ENCODE measurements at places on chromosomes 2 and 18. TPM values are rescaled to one million over a fixed set of nuclear protein-coding genes. Genes with fewer than 3 reads are reported as not detected.
A peak's percentile ranks its signal among the peaks of the same experiment; 100 is the strongest.

Gene HAAO
- total RNA-seq = 25.3 TPM

Gene RSAD2
- total RNA-seq = 11.8 TPM

Gene CUL3
- 47.4 TPM for total RNA-seq

Gene SPATA3
- not detected for total RNA-seq

Gene SGO2
- 0.54 TPM for total RNA-seq

GRCh38 chr2:150767991-150768746 is 280.7 kb upstream of the RND3 start:
- DNase-seq = no peak
- H3K4me3 ChIP-seq = no peak overlapping the region
- H3K36me3 ChIP-seq = no peaks in the 10 kb centered on the region
- H3K4me1 ChIP-seq = no peaks in the 10 kb centered on the region
- H3K27ac ChIP-seq = no peak overlapping the region
- no peaks in the 10 kb centered on the region for H3K27me3 ChIP-seq

DNA sequence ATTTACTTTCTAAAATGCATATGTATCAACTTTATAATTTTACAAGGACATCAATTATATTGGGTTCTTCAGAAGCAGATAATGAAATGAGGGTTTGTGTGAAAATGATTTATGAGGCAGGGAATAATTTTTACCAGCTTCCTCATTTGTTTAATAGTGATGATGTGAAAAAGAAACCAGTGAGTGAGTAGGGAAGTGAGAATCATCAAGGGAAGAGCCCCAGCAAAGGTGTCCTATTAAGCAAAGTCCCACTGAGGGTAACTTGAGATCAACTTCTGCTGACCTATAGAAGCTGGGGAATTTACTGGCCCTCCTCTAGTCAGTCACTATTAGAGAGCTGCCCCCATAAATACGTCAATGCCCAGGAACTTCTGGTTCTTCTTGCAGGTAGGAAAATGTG is 266.8 kb upstream of the LYPD1 start:
- H3K4me3 ChIP-seq = no peak overlapping the region
- no peak for DNase-seq
- no peaks in the 10 kb centered on the region for H3K27me3 ChIP-seq
- H3K27ac ChIP-seq = no peak overlapping the region
- no peaks in the 10 kb centered on the region for H3K36me3 ChIP-seq
- no peaks in the 10 kb centered on the region for H3K4me1 ChIP-seq

GRCh38 chr18:75782826-75783225 is 355.3 kb upstream of the SMIM21 start:
- H3K27ac ChIP-seq = no peak overlapping the region
- H3K4me1 ChIP-seq = no peaks in the 10 kb centered on the region
- no peak for DNase-seq
- peaks cover 4% of the 10 kb centered on the region for H3K27me3 ChIP-seq

DNA sequence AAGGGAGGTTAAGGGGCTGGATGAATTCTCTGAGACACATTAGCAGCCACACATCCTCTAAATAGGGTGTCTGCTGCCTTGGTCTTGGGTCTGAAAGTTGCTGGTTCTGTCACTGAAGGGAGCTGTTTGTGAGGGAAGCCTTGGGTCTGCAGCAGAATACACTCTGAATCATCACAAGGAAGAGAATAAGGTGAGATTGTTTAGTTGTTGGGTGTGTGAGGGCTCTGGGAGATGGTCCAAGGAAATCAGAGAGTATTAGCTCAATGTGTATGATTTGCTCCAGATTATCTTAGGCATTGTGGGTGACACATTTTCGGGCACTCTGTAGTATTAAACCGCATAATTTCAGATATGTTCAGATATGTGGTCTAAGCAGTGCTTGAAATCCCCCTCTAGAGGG is 548.5 kb downstream of the SLC4A3 start:
- no peaks in the 10 kb centered on the region for H3K4me1 ChIP-seq
- no peak for DNase-seq
- no peak overlapping the region for H3K4me3 ChIP-seq
- no peaks in the 10 kb centered on the region for H3K36me3 ChIP-seq

GRCh38 chr2:207256476-207257207 is 90.9 kb upstream of the KLF7 start:
- peaks cover 46% of the 10 kb centered on the region for H3K4me1 ChIP-seq
- H3K27me3 ChIP-seq = no peaks in the 10 kb centered on the region
- no peaks in the 10 kb centered on the region for H3K36me3 ChIP-seq
- no peak for DNase-seq
- no peak overlapping the region for H3K4me3 ChIP-seq

- H3K36me3 ChIP-seq = no peaks in the 10 kb centered on the region
- H3K4me3 ChIP-seq = no peak overlapping the region
- no peak overlapping the region for H3K27ac ChIP-seq
- no peaks in the 10 kb centered on the region for H3K27me3 ChIP-seq
- DNase-seq = no peak
Measured at GRCh38 chr2:34979148-34979547, 1376.4 kb upstream of the CRIM1 start.

- H3K36me3 ChIP-seq = no peaks in the 10 kb centered on the region
- no peaks in the 10 kb centered on the region for H3K27me3 ChIP-seq
- no peak for DNase-seq
Measured at GRCh38 chr2:126761256-126761980, 105.5 kb downstream of the GYPC start.

- H3K27ac ChIP-seq = peak overlapping the region; percentile 73
- DNase-seq = no peak
- H3K4me3 ChIP-seq = peak overlapping the region; percentile 71
- peaks cover 11% of the 10 kb centered on the region for H3K4me1 ChIP-seq
- no peaks in the 10 kb centered on the region for H3K27me3 ChIP-seq
- H3K36me3 ChIP-seq = no peaks in the 10 kb centered on the region
Measured at GRCh38 chr18:76491776-76492668, 3.0 kb downstream of the ZNF516 start.

GRCh38 chr2:8535469-8535795 is 146.4 kb upstream of the ID2 start:
- no peak for DNase-seq
- H3K27me3 ChIP-seq = no peaks in the 10 kb centered on the region
- H3K36me3 ChIP-seq = no peaks in the 10 kb centered on the region

- no peak overlapping the region for H3K4me3 ChIP-seq
- no peaks in the 10 kb centered on the region for H3K27me3 ChIP-seq
- no peak for DNase-seq
- H3K27ac ChIP-seq = no peak overlapping the region
- no peaks in the 10 kb centered on the region for H3K36me3 ChIP-seq
- H3K4me1 ChIP-seq = peaks cover 24% of the 10 kb centered on the region
Measured at GRCh38 chr18:70047931-70048603, 100.4 kb upstream of the CD226 start.

GRCh38 chr2:10414591-10414990 is 33.5 kb downstream of the ODC1 start:
- no peak overlapping the region for H3K4me3 ChIP-seq
- H3K36me3 ChIP-seq = no peaks in the 10 kb centered on the region
- H3K4me1 ChIP-seq = peaks cover 19% of the 10 kb centered on the region
- DNase-seq = no peak
- H3K27ac ChIP-seq = no peak overlapping the region

DNA sequence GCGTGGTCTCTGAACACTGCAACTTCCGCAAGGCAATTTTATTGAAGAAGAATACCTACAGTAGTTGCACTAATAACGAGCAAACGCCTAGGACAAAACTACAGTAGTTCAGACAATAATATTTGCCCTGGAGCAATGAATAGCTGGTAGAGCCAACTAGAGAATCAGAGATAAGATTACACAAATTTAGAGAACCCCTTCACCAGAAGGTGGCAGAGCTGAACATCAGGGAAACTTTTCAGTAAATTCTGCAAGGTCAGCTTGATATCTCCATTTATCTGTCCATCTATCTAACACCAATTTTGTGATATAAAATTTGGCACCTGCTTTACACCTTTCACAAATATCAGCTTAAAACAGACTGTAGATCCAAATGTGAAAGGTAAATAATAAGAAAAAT is 43.8 kb downstream of the CDH19 start:
- H3K4me1 ChIP-seq = no peaks in the 10 kb centered on the region
- H3K36me3 ChIP-seq = no peaks in the 10 kb centered on the region
- no peak overlapping the region for H3K27ac ChIP-seq
- H3K27me3 ChIP-seq = no peaks in the 10 kb centered on the region
- no peak overlapping the region for H3K4me3 ChIP-seq

DNA sequence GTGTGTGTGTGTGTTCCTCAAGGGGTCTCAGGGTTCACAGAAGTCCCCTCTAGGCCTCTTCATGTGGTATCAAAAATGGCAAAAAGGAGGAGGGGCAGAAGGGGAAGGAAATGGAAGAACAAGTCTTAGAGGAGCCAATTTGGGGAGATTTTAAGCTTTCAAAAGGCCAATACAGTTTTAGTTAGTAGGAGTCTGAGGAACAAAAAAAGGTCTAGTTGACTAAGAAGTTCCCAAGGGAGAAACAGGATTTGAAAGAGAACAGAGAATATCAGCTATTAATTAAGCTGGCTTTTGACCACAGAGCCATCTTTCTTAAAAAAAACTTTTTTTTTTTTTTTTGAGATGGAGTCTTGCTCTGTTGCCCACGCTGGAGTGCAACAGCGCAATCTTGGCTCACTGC is 7.1 kb downstream of the RNF125 start:
- no peak overlapping the region for H3K27ac ChIP-seq
- DNase-seq = no peak
- H3K4me1 ChIP-seq = no peaks in the 10 kb centered on the region
- H3K36me3 ChIP-seq = no peaks in the 10 kb centered on the region
- H3K4me3 ChIP-seq = no peak overlapping the region

DNA sequence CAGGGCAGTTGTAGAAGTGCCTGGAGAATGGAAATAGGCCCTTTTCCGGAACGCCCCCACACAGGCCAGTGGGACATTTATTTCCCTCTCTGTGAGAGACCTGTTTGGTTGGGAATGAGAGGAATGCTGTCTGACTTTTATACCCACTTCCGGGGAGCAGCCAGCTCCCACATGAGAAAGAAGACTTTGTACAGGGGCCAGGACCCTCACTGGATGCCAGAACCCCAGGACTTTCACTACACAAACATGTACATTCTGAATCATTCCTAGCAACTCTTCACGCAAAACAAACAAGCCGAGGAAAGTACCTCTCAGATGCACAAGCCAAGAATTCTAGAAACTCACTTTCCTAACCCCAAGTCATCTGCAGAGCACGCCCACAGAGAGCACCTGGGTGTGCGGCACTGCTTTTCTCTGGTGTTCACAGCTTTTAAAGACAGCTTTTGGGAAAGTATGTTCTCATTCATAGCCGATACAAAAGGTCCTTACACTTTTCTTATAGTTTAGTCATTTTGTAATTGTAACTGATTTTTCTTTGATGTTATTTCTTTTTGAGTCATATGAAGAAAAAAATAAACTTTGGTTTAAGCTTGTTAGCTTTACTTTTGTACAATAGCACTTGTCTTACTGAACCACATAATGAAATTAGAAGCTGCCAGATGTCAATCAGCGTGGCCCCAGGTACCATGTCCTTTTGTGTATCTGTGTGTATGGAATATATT is 856.1 kb upstream of the ID2 start:
- no peak for DNase-seq
- no peak overlapping the region for H3K4me3 ChIP-seq
- H3K4me1 ChIP-seq = no peaks in the 10 kb centered on the region
- no peak overlapping the region for H3K27ac ChIP-seq
- no peaks in the 10 kb centered on the region for H3K36me3 ChIP-seq

DNA sequence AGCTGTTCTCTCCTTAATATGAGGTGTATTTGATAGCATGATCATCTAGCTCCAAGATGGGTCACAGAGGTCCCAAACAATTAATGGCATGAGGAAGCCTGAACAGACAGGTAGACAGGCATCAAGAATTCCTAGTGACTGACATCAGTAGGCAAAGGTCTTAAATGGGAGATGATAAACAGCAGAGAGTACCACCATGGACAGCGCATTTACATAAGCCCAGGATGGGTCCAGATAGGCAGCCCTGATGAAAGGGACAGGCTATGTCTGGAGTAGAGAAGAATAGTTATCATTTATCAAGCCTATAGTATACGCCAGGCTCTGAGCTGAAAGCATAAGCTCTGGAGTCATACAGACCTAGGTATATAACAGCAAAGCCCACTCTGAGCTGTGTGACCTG is 434.7 kb upstream of the SETBP1 start:
- no peaks in the 10 kb centered on the region for H3K27me3 ChIP-seq
- no peak overlapping the region for H3K27ac ChIP-seq
- H3K4me3 ChIP-seq = no peak overlapping the region
- no peak for DNase-seq
- H3K36me3 ChIP-seq = no peaks in the 10 kb centered on the region
- no peaks in the 10 kb centered on the region for H3K4me1 ChIP-seq

GRCh38 chr2:43934567-43934966 is 61.2 kb downstream of the LRPPRC start:
- peaks cover 12% of the 10 kb centered on the region for H3K36me3 ChIP-seq
- no peak overlapping the region for H3K27ac ChIP-seq
- DNase-seq = no peak
- no peaks in the 10 kb centered on the region for H3K27me3 ChIP-seq
- H3K4me1 ChIP-seq = no peaks in the 10 kb centered on the region

GRCh38 chr2:10330700-10331026 is 28.0 kb downstream of the HPCAL1 start:
- no peaks in the 10 kb centered on the region for H3K36me3 ChIP-seq
- H3K4me3 ChIP-seq = peak overlapping the region; percentile 52
- H3K27ac ChIP-seq = no peak overlapping the region
- H3K4me1 ChIP-seq = peaks cover 7% of the 10 kb centered on the region

DNA sequence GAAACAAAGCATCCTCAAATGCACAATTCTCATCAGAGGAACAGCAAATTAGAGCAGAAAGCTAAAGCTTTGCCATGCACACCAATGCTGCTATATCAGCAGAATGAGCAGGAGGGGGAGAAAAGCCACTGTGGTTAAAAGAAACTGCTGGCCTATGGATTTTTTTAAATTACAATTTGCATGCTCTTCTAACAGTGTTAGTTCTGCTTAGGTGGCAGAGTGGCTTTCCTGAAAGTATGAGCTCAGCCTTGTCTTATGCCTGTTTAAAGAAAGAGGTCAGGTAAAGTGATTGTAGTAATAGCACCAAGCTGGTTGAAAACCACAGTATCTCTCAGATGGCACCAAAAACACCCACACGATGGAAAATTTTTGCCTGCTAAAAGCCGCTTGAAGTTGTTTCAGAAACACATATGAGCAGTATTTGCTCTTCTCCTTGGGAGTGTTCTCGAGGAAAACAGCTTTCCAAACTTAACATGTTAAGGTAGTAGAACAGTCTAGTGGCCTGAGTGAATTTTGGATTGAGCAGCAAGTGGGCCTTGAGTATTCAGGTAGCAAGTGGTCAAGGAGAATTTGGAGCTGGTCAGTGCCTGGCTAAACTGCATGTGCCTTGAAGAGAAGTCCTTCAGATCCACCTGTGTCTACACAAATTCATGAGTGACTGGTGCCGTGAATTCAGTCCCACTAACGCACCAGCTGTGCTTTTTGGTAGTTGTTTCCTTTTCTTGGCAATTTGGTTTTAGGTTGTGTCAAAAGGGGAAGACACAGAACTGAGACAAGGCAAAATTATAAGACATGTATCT is 19.6 kb upstream of the NDUFV2 start:
- no peak overlapping the region for H3K4me3 ChIP-seq
- no peak overlapping the region for H3K27ac ChIP-seq
- no peaks in the 10 kb centered on the region for H3K36me3 ChIP-seq
- no peaks in the 10 kb centered on the region for H3K27me3 ChIP-seq

- H3K36me3 ChIP-seq = no peaks in the 10 kb centered on the region
- H3K27ac ChIP-seq = no peak overlapping the region
- no peak for DNase-seq
Measured at GRCh38 chr2:98507461-98507860, 62.8 kb downstream of the INPP4A start.

All from thoracic aorta (tissue), 2 donors.